ENCODE measurements at places on chromosomes 2 and 18.

- DNase-seq = peak; percentile 37
Measured at GRCh38 chr2:209334188-209335017, 89.4 kb upstream of the MAP2 start.

DNA sequence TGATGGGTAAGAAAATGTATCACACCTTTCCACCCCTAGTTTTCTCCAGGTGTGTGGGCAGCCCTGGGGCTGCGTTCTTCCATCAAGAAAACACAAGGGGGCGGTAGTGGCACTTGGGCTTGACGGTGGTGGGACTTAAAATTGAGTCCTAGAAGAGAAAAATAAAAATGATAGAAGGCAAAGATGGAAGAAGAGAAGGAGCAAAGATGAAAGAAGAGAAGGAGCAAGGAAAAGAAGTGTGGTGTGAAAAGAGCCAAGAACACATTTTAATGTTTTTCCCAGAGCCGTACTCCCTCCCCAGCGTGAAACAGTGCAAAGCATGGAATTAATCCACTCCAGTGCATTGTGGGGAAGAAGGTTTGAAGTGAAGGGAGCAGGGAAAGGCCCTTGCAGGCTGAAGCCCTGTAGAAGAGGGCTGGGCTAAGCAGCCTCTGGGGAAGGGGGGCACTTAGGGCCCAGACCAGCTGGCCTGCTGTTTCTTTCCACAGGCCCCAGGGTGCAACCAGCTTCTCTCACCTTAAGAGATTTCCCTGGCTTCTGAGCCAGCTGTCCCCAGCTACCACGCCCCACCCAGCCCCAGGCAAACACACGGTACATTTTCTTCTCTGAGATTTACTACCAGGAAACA lies 256.8 kb downstream of the RNF152 start:
- DNase-seq = peak; percentile 27

- DNase-seq = no peak
Measured at GRCh38 chr2:128818248-128818647, 499.6 kb upstream of the HS6ST1 start.

GRCh38 chr2:60998628-60999545 lies 18.6 kb upstream of the PEX13 start:
- peak; percentile 74 for DNase-seq

DNA sequence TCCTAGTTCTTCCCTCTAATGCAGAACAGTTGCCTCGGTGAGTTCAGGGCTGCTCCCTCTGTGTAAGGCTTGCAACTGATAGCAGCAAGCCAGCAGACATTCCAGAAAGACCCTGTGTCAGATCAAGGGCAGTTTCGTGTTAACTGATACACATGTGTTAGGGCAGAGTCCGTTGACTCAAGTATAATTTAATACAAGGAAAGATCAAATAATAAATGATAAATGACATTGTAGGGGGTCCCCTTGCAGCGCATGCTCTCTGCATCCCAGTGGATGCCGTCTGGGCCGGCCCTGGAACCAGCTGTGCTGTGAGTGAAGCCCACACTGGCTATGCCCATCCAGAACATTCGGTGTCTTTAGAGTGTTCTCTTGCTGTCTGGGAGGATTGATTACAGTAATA lies 180.3 kb downstream of the AGAP1 start:
- DNase-seq = no peak

GRCh38 chr2:164896226-164896625 lies 54.6 kb upstream of the COBLL1 start:
- peak; percentile 31 for DNase-seq

- peak; percentile 7 for DNase-seq
Measured at GRCh38 chr18:56795381-56795780, 144.2 kb downstream of the WDR7 start.

GRCh38 chr2:25955869-25956535 lies 26.3 kb downstream of the KIF3C start:
- no peak for DNase-seq

GRCh38 chr2:37376421-37377186 lies 32.2 kb downstream of the QPCT start:
- DNase-seq = peak; percentile 94

DNA sequence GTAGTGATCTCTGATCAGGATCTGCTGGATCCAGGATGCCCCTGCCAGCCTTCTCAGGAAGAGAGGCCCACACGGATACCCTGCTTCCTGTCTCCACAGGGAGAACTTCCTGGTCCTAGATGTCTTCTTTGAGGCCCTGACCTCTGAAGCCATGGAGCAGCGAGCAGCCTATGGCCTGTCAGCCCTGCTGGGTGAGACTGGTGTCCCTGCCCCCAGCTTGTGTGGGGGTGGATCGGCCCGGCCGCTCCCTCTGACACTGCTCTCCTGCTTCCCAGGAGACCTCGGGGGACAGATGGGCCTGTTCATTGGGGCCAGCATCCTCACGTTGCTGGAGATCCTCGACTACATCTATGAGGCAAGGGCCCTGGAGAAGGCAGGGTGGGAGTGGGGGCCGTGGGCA lies 6.6 kb downstream of the CHPF start:
- no peak for DNase-seq

GRCh38 chr2:64845273-64845905 lies 143.8 kb upstream of the SLC1A4 start:
- no peak for DNase-seq

- peak; percentile 94 for DNase-seq
Measured at GRCh38 chr18:51211552-51211951, 14.1 kb upstream of the MEX3C start.

DNA sequence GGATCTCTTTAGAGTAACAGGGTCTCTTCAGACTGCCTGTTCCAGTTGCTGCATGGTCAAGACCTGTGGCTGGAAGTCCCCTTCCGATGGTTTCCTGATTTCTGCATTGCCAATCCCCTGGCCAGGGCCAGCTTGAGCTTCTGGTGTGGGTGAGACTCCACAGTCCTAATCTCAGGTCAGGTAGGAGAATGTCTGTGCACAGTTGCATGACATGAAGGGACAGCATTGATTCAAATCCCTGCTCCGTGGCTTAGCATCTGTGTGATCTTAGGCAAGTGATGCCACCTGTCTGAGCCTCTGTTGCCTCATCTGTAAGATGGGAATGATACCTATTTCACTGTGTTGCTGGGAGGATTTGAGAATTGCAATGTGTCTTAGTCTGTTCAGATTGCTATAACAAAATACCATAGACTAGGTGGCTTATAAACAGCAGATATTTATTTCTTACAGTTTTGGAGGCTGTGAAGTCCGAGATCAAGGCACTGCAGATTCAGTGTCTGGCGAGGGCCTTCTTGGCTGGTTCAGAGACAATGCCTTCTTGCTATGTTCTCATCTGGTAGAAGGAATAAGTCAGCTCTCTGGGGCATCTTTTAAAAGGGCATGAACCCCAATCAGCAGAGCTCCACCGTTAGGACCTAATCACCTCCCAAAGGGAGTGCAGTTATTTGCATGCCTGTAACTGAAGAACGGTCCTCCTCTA lies 66.2 kb downstream of the ATOH8 start:
- DNase-seq = no peak

GRCh38 chr2:74587664-74588277 lies 33.3 kb downstream of the DOK1 start:
- peak; percentile 58 for DNase-seq

- DNase-seq = no peak
Measured at GRCh38 chr2:11578081-11578948, 44.5 kb downstream of the GREB1 start.

- no peak for DNase-seq
Measured at GRCh38 chr2:121303531-121304263, 18.7 kb upstream of the TFCP2L1 start.

DNA sequence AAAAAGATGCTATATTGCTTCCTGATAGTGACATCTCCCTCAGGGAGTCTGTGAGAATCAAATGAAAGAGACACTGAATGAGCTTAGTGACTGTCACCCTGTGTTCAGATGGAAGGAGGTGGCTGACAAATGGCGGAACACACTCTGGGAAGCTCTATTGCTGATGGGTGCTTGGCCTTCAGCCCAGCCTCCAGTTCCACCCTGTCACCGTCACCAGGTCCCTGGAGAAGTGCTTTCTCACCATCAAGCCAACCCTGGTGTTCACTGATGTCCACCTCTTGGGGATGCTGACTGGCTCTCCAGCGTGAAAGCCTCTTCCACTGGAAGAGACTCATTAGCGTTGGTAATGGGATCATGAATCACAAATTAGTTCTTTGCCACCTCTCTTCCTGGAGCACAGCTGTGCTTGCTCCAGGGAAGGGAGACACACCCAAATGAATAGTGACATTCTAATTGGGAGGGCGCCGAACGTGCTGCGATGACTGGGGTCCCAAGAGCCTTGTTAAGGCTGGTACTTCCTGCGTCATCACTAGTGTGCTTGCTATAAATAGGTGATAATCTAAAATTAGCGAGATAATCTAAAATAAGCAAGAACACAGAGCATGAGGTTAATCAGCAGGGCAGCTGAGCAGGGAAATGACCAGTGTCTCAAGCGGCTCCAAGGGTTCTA lies 154.0 kb downstream of the CLIP4 start:
- DNase-seq = no peak

Measured in fibroblast of lung (primary cell).